NCI-H187 (cell line): ENCODE measurements at places on chromosomes 5 and 9.

GRCh38 chr5:142143878-142144277 is 35.3 kb downstream of the NDFIP1 start:
- DNase-seq = no peak

GRCh38 chr5:132637241-132637640 is 20.7 kb upstream of the IL13 start:
- DNase-seq = no peak

DNA sequence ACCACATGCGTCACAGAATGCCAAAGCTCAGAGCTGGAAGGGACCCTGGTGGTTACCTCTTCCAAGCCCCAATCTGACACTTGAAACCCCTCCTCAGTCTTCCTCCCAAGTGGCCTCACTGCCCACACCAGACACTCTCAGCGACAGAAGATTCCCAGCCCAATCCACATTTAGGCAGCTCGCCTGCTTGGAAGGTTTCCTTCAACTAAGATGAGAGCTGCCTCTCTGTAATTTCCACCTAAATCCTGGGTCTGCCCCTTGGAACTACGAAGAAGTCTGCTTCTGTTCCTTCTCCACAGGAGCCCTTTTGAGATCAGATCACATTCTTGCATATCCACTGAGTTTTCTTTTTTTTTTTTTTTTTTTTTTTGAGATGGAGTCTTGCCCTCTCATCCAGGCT is 83.7 kb downstream of the PAX5 start:
- DNase-seq = no peak

DNA sequence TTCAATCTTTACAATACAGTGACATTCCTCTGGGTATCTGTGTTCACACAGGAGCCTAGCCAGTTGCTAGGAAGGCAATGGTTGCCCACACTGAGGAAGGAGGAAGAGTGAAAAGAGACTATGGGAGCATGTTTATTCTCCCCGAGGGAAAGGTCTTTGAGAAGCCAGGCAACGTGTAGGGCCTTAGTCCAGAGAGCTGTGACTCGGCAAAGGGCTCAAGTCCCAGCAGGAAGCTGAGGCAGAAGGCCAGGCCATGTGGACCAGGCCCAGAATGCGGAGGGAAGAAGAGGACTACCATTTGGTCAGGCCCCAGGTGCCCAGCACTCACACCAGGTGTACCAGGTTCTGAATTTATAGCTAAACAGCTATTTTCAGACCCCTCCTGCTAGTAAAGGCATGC is 136.6 kb upstream of the DMAC1 start:
- no peak for DNase-seq

DNA sequence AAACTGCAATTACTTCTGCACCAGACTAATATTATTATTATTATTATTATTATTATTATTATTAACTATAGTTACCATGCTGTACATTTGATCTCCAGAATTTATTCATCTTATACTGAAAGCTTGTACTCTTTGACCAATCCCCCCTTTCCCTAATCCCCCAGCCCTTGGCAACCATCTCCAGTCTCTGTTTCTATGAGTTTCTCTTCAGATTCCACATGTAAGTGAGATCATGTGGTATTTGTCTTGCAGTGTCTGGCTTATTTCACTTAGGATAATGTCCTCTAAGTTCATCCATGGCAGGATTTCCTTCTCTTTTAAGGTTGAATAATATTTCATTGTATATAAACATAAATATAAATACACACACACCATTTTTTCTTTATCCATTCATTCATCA is 287.0 kb upstream of the DAB2 start:
- DNase-seq = no peak

DNA sequence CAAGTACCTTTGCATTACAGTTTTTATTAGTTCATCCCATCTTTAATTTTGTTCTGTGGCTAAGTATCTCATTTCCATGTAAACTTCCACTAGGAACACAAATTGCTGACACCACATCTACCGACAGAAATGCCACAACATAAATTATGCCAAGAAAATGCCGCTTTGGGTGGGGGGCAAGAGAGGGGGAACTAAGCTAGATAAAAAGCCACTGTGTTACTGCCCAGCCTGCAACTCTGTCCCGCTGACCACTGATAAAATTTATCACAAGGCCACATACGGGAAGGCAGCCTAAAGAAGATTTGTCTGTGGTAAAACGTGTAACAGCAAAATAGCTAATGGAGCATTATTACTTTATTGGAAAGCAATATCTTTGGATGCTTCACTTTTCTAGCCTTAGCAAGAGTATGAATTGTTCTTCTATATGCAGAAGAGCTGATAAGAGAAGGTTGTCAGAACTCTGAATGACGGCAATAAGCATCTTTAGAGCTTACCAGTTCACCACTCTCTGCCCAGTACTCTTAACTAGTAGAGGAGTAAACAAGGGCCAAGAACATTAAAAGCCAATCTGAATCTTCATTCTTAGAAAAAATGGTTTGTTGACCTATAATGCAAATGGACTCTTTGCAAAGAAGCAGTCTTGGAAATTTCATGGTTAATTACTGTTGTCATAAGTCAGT is 172.2 kb upstream of the MEF2C start:
- DNase-seq = no peak

- no peak for DNase-seq
Observed at GRCh38 chr9:120366644-120367019, 213.3 kb downstream of the CDK5RAP2 start.
